Activated CD4-positive, alpha-beta T cell treated with anti-CD3 and anti-CD28 coated beads, Interleukin-2, amount 10 ng/mL, durations not matched to agents 7 days and 5 days (primary cell): ENCODE measurements at places on chromosomes 3 and 15. TPM values are rescaled to one million over a fixed set of nuclear protein-coding genes. Genes with fewer than 3 reads are reported as not detected.
A peak's percentile ranks its signal among the peaks of the same experiment; 100 is the strongest.

GMPS gene
- 92.1 TPM for total RNA-seq

ZNF662 gene
- 0.22 TPM for total RNA-seq

AMOTL2 gene
- not detected for total RNA-seq

DNA sequence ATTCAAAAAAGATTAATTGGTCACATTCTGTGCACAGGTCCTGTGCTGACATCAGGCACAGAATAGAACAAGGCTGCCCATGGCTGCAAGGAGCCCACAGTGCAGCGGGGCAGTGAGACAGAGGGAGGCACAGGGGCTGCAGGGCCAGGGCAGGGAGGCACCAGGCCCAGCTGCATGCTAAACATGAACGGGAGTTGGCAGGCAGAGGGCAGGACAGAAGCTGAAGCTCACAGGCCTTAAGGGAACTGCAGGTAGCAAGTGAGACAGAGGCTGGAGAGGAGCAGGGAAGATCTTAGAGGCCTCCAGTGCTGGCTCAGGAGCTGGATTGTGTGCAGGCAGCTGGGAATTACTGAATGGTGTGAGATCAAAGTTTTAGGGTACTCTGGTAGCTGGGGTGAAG is 26.2 kb downstream of the IDH3A start:
- H3K27ac ChIP-seq = no peak overlapping the region
- no peak overlapping the region for H3K4me3 ChIP-seq
- H3K27me3 ChIP-seq = no peaks in the 10 kb centered on the region

DNA sequence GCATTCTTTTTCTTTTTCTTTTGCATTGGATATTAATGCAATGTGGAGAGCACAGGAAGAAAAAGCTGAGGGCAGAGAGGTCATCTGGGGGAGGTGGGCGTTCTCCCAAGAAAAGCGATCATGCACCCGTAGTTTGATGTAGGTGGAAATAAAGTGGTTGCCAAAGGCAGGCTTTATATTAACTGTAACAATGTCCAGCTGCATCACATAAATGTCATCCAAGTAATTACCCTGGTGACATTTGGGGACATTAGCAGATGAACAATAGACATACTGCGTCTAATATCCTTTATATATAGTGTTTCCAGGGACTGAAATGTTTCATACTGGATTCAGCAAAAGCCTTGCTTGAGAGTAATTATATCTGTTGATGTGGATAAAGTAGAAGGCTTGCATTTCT is 135.5 kb downstream of the CNTN6 start:
- H3K4me3 ChIP-seq = no peak overlapping the region
- DNase-seq = no peak
- no peaks in the 10 kb centered on the region for H3K4me1 ChIP-seq
- no peaks in the 10 kb centered on the region for H3K36me3 ChIP-seq
- no peak overlapping the region for H3K27ac ChIP-seq

DNA sequence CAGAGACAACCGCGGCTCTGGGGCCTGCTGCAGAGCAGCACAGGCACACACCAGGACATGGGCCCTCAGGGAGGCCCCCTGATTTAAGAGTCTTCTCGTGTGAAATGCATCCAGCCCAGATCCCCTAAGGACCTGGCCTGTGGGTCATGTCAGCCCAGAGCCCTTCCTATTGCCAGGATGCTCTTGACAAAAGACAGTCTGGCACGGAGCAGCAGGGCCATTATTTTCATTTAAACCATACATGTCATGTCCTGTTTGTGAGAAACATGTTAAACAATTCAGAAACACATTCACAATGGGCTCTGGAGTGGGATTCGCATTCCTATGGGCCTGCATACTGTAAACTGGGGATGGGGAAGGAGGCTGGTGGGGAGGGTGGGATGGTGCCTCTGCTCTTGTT is 367.4 kb upstream of the WNT5A start:
- H3K27me3 ChIP-seq = no peaks in the 10 kb centered on the region
- no peaks in the 10 kb centered on the region for H3K36me3 ChIP-seq
- H3K27ac ChIP-seq = no peak overlapping the region
- no peaks in the 10 kb centered on the region for H3K4me1 ChIP-seq
- H3K4me3 ChIP-seq = no peak overlapping the region

DNA sequence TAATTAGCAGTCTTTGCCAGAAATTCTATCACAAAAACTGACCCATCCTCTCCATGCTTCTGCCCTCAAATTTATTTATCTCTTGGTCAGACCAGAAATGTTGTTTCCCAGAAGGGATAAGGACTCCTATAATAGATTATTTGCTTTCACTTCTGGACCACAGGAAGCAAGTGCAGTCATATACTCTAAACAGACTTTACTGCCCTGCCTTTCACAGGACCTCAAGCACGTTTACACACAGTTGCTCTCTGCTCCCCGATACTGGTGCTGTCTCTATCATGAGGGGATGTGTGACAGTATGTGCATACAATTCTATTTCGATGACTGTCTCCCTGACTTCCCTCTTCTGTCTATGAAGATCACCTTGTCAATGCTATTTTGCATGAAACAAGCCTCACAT is 205.5 kb upstream of the TGFBR2 start:
- H3K27me3 ChIP-seq = peaks cover 2% of the 10 kb centered on the region
- DNase-seq = no peak
- no peak overlapping the region for H3K4me3 ChIP-seq
- peaks cover 9% of the 10 kb centered on the region for H3K4me1 ChIP-seq
- H3K36me3 ChIP-seq = no peaks in the 10 kb centered on the region

- H3K4me3 ChIP-seq = no peak overlapping the region
- peaks cover 49% of the 10 kb centered on the region for H3K27me3 ChIP-seq
- H3K27ac ChIP-seq = no peak overlapping the region
- no peak for DNase-seq
- no peaks in the 10 kb centered on the region for H3K36me3 ChIP-seq
Measured at GRCh38 chr3:142946861-142947260, 16.6 kb downstream of the PAQR9 start.

DNA sequence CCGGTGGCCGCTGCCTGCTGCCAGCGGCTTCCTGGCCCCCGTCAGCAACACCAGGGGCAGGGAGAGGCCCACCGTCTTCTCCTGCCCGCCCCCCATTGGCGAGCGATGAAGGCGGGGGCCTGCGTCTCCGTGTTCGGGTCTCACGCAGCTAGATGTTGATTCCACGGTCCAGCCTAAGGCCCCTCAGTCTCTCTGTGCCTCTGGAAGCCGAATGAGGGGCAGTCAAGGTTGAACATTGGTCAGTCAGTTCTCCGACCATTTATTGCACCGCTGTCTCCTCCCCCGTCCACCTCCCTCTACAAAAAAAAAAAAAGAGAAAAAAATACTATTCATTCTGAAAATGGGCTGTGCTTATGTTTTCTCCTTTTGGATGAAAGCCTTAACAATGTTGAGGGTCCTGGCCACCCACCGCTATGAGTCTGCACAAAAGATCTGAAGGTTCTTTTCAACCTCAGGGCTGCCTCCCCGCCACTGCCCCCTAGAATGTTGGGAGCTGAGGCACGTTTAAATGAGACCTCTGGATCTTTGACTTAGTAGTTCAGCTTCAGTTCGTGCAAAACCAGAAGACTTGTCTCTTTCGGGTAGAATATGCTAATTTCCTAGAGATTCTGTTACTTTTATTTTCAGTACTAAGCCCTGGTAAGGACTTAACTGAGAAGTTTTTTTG is 736 bp downstream of the IREB2 start:
- peaks cover 49% of the 10 kb centered on the region for H3K4me1 ChIP-seq
- peaks cover 31% of the 10 kb centered on the region for H3K36me3 ChIP-seq
- no peaks in the 10 kb centered on the region for H3K27me3 ChIP-seq
- H3K27ac ChIP-seq = peak overlapping the region; percentile 94
- H3K4me3 ChIP-seq = peak overlapping the region; percentile 88

DNA sequence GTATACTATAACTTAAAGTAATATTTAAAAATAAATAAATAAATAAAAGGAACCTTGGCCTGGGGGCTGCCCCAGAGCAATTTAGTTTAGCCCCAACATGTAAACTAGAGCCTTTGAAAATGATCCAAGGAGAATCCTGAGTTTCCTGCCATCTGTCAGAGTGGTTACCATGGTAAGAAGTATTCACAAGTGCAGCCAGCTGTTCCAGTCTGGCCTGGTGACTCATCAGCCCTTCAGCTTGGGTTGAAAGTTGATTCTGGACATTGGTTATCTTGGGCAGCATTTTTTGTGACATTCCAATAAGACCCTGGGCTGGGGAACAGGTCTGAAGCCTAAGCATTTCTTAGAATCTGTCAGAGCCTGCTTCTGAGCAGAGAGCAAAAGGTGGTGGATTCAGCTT is 72.7 kb upstream of the LRTM1 start:
- no peak for DNase-seq
- no peaks in the 10 kb centered on the region for H3K4me1 ChIP-seq
- H3K4me3 ChIP-seq = no peak overlapping the region
- H3K27me3 ChIP-seq = no peaks in the 10 kb centered on the region
- H3K36me3 ChIP-seq = no peaks in the 10 kb centered on the region

GRCh38 chr15:63677778-63678177 is 80.6 kb downstream of the FBXL22 start:
- H3K4me1 ChIP-seq = peaks cover 19% of the 10 kb centered on the region
- H3K4me3 ChIP-seq = no peak overlapping the region
- H3K27ac ChIP-seq = no peak overlapping the region
- no peaks in the 10 kb centered on the region for H3K27me3 ChIP-seq
- DNase-seq = no peak
